ENCODE measurements at places on chromosomes 7 and 10.

- DNase-seq, result no peak
These were observed 115.1 kb upstream of the AGK start for GRCh38 chr7:141436139-141436538.

DNA sequence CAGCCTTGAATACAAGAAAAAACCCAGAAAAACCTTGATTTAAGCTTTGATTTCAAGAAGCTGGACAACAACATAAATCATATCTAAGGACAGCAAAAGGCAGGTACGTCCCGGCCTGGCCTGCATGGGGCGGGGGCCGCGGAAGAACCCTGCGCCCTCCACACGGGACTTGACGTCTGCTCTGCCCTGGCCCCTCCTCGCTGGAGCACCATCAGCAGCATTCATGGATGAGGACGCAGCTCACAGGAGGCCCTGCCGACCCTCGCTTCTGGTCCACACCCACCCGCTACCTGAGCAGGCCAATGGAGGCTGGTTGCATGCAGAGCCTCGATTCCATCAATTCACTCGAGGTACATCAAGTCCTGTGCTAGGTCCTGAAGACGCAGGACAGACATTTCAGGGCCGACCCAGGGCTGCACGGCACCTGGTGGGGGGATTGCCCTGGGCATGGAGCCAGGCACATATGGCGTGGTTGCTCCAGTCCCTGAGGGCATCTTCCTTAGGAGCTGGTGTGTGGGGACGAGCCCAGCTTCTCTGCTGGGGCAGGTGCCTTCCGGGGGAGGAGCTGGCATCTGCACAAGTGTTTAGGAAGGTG lies 63.1 kb upstream of the NKX6-2 start:
- no peak for DNase-seq

GRCh38 chr10:50592961-50593418 lies 30.8 kb downstream of the SGMS1 start:
- DNase-seq, result no peak

GRCh38 chr10:97069576-97070362 lies 116.0 kb downstream of the SLIT1 start:
- DNase-seq, result no peak

- no peak for DNase-seq
These were observed 734.7 kb downstream of the KCNMA1 start for GRCh38 chr10:76902949-76903348.

GRCh38 chr10:1747590-1748157 lies 10.3 kb upstream of the ADARB2 start:
- DNase-seq, result no peak

DNA sequence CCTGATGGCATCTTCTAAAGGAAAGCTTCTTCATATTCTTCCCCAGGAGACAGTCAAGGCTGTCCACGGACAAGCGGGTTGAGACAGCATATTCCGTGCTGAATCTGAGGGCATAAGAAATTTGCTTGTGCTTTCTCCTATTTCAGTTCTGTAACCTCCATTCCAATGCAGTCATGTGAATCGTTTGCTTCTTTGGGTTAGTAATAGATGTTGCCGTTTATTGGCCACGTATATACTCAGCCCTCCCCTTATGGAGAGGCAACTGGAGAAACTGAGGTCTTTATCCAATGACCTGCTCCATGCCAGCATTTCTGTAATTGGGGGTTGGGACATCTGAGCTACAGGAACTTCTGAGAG lies 38.9 kb downstream of the LYZL1 start:
- DNase-seq, result no peak

GRCh38 chr7:15407910-15408309 lies 153.9 kb downstream of the AGMO start:
- DNase-seq, result no peak

DNA sequence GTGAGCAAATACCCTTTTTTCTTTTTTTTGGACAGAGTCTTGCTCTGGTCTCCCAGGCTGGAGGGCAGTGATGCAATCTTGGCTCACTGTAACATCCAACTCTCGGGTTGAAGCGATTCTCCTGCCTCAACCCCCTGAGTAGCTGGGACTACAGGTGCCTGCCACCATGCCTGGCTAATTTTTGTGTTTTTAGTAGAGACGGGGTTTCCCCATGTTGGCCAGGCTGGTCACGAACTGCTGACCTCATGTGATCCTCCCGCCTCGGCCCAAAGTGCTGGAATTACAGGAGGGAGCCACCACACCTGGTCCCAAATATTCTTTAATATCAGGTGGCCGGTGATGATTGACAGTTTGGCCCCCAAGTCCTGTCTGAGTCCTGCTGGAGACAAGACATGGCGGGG lies 6.6 kb downstream of the LAT2 start:
- DNase-seq, result no peak

GRCh38 chr7:35596061-35596460 lies 98.9 kb downstream of the HERPUD2 start:
- DNase-seq, result no peak

GRCh38 chr7:139071680-139072079 lies 35.8 kb upstream of the ZC3HAV1L start:
- DNase-seq, result no peak

- no peak for DNase-seq
These were observed 272.3 kb downstream of the TRIL start for GRCh38 chr7:28685644-28686417.

DNA sequence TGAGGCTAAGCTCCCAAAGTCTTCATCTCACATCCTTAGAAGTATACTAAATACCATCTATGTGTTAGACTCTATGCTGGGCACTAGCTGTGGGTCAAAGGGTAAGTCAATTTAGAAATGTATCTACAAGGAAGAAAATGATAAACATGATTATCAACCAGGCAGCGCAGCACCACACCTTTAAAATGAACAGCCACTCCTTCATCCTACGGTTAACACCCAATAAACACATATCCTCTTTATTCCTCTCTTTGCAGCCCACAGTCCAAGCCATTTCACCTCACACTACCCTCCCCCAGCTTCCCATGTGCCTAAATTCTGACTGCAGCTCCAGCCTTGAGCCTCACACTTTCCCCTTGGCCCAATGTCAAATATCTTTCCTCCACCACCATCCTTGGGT lies 362.6 kb downstream of the FGFR2 start:
- no peak for DNase-seq

GRCh38 chr7:92517631-92518030 lies 10.7 kb downstream of the PEX1 start:
- DNase-seq, result no peak

DNA sequence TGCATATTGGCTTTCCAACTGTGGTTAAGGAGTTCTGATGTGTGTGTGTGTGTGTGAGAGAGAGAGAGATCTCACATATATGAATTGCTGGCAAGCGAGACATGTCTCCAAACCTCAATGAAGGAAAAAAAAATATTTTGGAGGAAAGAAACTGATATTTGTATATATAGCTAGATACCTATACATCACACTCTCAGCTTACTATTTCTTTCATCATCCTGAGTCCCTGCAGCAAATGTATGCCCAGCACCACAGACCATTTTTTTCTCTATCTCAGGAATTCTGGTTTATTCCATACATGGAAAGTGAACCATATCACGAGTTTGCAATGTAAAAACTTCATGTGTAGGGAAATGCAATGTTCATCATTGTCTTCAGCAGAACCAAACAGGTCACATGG lies 68.9 kb downstream of the MTERF1 start:
- DNase-seq, result no peak

DNA sequence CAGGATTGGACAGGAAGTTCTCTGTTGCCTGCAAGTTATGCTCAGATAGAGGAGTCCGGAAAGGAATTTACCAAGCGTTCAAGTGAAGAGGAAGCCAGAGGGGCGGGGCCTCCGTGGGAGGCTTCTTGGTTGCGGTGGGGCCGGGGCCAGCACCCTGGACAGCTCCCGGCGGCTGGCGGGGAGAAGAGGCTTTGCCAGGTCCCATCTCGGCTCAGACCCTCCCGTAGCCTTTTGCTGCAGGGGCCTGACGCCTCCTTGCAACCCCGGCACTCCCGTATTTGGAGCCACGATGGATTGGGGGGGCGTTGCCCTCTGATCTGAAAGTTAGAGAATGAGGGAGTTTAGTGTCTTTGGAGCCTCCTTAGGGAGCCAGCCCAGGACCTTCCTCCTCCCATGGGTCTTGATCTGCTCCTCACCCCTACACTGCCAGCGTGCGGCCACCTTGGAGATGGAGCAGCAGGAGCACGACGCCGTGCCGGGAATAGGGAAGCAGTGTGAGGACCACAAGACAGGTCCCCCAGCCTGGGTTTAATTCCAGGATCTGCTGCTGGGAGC lies 3.1 kb upstream of the SLC18A3 start:
- DNase-seq, result peak; percentile 15

DNA sequence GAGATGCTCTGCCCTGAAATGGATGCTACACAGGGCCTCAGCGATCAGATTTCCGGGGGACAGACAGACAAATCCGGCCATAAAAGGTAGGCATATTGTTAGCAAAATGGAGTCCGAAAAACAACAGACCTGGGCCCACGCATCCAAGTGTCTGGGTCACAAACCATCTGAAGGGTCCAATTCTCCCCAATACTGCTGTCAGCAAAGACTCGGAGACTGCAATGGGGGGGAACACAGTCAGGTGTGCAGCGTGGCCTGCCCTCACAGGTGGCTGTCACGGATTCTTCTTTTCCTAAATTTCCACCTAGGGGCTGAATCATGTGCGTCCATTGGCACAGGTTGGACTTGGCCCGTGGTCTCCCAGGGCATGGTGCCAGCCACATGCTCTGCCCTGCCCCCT lies 12.9 kb downstream of the PKD1L1 start:
- DNase-seq, result no peak

- DNase-seq, result no peak
These were observed 3.5 kb upstream of the GNGT1 start for GRCh38 chr7:93902777-93903423.

DNA sequence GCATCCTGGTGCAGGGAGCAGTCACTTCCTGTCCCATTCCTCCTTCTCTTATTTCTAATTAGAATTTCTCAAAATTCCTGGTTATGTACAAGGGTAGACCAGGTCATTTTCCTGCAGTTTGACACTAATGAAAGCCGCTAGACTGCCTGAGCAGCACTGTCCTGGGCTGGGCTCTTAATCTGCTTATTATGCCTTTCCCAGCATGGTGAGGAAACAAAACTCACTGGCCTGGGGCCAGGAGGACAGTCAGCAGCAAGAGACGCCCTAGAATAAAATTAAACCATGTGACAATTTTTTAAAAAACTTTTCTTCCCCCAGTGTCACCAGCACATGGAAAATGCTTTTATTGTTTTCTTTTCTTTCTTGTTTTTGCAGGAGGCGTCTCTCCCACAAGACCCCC lies 647.5 kb downstream of the TYW1 start:
- DNase-seq, result no peak

- no peak for DNase-seq
These were observed 191.9 kb downstream of the C7orf25 start for GRCh38 chr7:42720012-42720411.

GRCh38 chr7:13904689-13905088 lies 84.8 kb downstream of the ETV1 start:
- no peak for DNase-seq

GRCh38 chr7:158611541-158611940 lies 23.9 kb upstream of the PTPRN2 start:
- no peak for DNase-seq

Data from stimulated activated CD4-positive, alpha-beta T cell treated with anti-CD3 and anti-CD28 coated beads, Interleukin-15, amount 100 ng/mL, for 1 hour (primary cell).